Renal pelvis (tissue), 12 donors: ENCODE measurements at places on chromosomes 11 and 22.

- DNase-seq, result no peak
Observed at GRCh38 chr11:22466351-22466750, 128.2 kb downstream of the SLC17A6 start.

GRCh38 chr22:37500745-37501609 lies 14.8 kb upstream of the MFNG start:
- DNase-seq, result no peak

DNA sequence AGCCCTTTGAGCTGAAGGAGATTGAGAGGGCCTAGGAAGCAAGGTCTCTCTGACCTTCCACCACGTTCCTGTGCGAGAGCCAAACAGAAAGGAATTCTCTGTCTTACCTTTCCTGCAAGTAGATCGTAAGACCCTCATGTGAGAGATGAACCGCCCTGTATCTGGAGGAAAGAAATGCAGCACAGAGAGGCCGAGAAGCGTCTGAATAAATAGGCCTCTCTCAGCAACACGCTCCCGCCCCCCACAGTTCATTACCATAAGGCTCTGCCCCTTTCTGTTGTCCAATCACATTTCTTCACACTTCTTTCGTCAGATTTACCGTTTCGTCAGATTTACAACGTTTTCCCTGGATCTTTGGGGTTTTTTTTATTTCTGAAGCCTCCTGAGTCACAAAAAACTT lies 90.3 kb downstream of the BLID start:
- no peak for DNase-seq

GRCh38 chr11:64208796-64209562 lies 2.5 kb downstream of the FERMT3 start:
- DNase-seq, result no peak

DNA sequence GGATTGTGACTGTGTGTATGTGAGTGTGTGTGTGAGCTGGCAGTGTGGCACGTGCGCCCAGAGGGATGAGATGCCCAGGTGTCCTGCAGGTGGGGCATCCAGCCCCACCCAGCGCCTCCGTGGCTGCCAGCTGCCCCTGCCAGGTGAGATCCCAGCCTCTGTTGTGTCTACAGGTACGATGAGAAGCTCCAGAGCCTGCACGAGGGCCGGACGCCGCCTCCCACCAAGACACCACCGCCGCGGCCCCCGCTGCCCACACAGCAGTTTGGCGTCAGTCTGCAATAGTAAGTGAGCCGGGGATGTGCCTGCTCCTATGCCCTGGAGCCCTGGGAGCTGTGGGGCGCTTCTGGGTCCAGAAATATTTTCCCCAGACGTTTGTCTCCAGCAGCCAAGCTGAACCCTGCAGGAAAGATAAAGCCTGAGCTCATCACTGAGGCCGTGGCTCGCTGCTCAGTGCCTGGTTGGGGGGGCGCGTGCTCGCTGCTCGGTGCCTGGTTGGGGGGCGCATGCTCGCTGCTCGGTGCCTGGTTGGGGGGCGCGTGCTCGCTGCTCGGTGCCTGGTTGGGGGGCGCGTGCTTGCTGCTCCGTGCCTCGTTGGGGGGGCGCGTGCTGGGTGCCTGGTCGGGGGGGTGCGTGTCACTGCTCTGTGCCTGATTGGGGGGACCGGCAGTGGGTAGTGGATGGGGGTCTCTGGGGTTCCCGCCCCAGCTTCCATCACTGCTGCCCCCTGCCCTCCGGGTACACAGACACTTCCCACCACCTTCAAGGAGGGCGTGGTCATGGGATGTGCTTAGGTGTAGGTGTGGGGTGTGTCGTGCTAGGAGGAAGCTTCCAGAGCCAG lies 73.2 kb downstream of the ARHGAP8 start:
- DNase-seq, result no peak

DNA sequence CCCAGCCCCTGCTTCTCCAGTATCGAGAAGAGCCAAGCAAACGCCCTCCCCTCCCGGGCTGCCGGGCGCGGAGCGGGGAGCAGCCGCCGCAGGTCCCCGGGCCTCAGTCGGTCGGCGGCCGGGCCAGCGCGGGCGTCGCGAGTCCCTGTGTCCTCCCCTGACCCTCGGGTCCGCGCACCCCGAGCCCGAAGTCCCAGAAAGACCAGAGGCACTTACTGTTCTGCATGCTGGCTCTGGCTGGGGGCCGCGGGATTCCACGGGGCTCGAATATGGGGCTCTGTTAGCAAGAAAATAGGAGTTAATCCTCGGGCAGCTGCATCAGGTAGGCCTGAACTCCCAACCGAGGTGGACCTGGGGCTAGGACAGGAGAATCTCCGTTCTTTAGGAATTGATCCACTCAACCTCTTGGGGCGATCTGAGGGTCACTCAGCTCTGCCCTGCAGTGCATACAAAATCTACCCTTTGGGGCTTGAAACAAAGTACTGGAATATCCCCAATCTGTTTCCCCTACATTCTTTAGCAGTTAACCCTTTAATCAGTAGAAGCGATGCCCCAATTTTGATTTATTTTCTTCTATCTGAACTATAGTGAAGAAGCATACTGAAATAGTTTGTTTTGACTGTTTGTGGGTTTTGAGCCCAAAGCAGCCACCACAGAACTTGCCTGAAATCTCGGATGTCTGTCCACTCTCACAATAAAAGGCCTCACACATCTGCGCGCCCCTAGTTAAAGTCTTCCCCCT lies 4.8 kb downstream of the PAX6 start:
- DNase-seq, result no peak

DNA sequence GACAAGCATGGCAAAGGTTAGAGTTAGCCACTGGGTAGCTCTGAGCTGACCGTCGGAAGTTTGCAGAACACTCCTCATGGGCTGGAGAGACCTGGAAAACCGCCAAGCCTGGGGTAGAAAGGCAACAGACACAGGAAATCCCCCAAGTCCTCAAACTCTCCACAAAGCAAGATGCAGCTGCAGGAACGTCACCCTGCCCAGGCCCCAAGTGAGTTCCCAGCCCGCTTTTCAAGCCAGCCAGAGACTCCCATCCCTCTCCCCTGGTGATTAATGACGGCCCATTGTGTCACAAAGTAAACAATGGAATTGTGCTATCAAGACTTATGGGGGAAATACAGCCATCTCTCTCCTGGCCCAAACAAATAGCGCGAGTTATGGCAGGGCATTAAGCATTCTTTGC lies 633.0 kb downstream of the TBC1D22A start:
- peak; percentile 59 for DNase-seq

DNA sequence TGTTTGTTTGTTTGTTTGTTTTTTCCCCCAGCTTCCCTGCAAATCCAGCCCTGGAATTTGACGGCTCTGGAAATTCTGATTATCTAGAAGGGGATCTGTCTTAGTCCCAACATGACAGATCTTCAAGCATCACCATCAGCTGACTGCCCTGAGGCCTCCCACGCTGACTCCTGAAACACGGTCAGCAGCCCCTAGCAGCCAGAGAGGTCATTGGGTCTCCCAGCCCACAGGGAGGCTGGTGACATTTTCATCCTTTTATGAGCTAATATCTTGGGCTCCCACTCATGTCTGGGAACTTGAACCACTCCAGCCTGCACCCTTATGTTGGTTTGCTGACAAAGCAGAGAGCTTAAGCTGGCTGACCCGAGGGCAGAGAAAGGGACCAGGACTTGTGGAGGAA lies 66.0 kb upstream of the TIMP3 start:
- no peak for DNase-seq

GRCh38 chr11:112005422-112006094 lies 19.6 kb upstream of the DLAT start:
- DNase-seq, result no peak

DNA sequence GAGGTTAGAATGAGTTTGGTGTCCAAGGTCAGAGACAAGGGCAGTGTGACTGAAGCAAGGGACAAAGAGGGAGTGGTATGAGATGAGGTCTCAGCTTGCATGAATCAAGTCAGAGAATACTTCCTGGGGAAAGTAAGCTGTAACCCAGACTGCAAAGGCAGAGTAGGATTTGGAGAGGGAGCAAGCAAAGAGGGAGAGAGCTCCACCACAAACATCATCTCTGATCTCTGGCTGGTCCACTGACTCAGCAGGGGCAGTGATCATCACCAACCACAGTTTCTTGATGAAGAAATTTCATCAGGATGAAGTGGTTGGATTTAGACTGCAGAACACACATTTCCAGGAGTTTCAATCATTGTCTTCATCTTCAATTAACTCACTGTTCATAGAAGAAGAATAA lies 54.9 kb upstream of the HMGXB4 start:
- DNase-seq, result no peak

- DNase-seq, result no peak
Observed at GRCh38 chr22:48488149-48488551, 1339.5 kb downstream of the BRD1 start.

DNA sequence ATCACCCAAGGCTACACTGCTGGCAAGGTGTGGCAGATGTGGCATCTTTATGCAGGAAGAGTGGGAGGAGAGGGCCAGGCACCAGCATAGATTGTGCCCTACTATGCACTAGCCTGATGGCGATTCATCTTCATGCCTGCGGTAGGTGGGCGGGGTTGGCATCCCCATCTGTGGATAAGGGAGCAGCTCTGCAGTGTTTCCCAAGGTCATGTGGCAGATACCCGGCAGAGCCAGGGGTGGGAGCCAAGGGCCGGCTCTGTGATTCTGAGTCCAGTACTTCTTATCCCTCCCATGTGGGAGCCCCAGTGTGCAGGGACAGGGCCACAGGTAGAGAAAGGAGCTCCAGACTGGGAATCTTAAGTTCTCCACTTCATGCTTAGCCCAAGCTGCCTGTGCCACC lies 20.0 kb downstream of the CD82 start:
- no peak for DNase-seq

- no peak for DNase-seq
Observed at GRCh38 chr22:38428714-38429113, 26.3 kb downstream of the KCNJ4 start.

GRCh38 chr11:35945137-35945518 lies 1.3 kb downstream of the LDLRAD3 start:
- DNase-seq, result no peak

DNA sequence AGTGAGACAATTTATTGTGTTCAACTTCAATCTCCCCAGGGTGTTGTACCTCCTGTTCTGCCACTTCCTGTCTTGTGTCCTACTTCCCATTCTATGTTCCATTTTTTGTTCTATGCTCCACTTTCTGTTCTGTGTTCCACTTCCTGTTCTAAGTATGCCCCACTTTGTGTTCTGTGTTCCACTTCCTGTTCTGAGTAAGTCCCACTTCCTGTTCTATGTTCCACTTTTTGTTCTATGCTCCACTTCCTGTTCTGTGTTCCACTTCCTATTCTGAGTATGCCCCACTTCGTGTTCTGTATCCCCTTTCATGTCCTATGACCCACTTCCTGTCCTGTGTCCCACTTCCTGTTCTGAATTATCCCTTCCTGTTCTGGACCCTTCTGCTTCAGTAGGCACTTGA lies 732.7 kb downstream of the TBC1D22A start:
- no peak for DNase-seq

- DNase-seq, result no peak
Observed at GRCh38 chr11:57426439-57426928, 437 bp downstream of the SLC43A3 start.

DNA sequence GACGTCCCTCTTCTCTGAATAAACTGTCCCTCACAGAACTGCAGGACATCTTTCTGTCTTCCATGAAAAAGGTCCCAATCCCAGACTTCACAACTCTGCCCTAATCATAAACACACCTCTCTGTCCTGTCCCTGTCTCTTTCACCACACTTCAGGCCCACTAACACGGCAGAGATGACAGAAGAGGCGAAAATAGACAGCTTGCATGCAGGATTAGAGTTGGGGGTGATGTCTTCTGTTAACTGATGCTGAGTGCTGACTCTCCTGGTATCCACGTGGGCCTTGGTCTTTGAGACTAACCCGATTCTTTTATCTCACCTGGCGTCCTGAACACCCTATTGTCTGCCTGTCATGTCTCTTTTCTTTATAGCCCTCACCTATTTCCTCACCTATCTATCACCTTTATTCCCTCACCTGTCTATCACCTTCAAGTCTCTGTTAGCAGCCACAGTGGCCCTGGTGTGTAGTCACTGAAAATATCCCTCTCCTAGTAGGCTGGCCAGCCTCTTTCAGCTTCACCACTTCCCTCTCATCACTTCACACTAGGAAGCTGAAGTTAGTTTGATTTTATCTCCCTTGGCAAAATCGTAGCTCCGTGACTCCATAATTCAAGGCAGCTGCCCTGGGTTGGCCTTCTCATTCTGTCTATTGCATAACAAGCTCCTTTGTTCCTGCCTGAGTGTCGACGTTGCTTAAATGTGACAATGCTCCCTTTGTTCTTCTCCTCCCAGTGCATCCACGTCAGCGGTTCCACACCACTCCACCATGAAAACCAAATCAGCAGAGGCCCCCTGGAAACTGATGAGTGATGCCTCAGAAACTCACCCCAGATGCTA lies 30.6 kb upstream of the DRD2 start:
- peak; percentile 15 for DNase-seq

GRCh38 chr11:86069408-86070101 lies 671 bp upstream of the PICALM start:
- peak; percentile 62 for DNase-seq

- DNase-seq, result no peak
Observed at GRCh38 chr11:87035976-87036583, 1.7 kb upstream of the TMEM135 start.

- DNase-seq, result no peak
Observed at GRCh38 chr22:27512283-27512761, 289.2 kb downstream of the MN1 start.

GRCh38 chr22:23525510-23525909 lies 54.6 kb downstream of the IGLL1 start:
- no peak for DNase-seq

DNA sequence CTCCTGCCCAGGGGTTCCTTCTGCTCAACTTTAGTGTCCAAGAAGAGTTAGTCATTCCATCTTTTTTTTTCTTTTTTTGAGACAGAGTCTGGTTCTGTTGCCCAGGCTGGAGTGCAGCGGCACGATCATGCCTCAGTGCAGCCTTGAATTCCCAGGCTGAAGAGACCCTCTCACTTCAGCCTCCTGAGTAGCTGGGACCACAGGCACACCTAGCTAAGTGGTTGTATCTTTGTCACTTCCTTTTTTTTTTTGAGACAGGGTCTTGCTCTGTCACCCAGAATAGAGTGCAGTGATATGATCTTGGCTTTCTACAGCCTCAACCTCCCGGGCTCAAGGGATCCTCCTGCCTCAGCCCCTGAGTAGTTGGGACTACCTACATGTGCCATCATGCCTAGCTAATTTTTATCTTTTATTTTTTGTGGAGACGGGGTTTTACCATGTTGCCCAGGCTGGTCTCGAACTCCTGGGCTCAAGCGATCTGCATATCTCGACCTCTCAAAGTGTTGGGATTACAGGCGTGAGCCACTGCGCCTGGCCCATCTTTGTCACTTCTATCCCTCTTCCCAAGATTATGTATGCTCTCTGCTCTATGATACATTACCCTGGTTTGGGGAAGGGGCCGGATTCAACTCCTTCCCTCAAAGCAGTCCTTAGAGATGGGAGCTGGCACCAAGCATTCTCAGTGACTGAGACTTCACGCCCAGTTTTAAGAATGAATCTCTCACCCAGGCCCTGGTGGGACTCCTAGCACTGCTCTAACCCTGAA lies 10.0 kb downstream of the SSH3 start:
- no peak for DNase-seq

- DNase-seq, result peak; percentile 73
Observed at GRCh38 chr11:65506772-65507505, 8.1 kb downstream of the MALAT1 start.

- no peak for DNase-seq
Observed at GRCh38 chr22:36399472-36399778, 11.7 kb upstream of the MYH9 start.
